ENCODE measurements at places on chromosomes 2 and 18.

GRCh38 chr2:7377916-7378569 is 460.8 kb downstream of the RNF144A start:
- no peak overlapping the region for H3K27ac ChIP-seq
- H3K4me1 ChIP-seq: no peaks in the 10 kb centered on the region

DNA sequence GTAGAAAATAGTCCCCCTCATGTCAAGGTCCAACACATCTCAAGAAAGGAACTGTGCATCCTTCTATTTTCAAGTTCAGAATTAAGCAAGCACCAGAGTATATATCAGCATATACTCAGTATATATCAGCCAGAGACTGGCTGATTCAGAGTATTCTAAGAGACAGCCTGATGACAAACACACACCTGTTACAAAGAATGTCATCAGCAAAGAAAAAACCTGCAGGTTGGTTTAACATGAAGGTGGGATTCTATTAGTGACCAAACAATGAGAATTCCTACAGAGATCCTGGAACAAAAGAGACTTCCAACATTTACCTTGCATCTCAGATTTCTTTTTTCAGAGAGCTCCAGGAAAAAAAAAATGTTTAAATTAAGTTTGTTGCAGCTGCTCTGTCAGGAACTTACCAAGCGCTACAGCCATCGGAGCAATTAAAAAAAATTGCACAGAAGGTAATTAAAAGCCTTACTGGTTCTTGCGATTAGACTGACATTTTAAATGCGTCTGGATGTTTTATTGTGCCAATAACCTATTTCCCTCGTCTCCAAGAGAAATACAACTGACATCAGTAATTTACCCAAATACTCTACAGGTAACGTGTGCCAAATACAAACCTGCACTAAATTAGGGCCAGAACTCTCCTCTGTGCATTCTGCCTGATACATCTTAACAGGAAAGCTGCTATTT is 218.1 kb downstream of the HNMT start:
- no peaks in the 10 kb centered on the region for H3K27me3 ChIP-seq
- H3K4me1 ChIP-seq: peaks cover 4% of the 10 kb centered on the region
- H3K27ac ChIP-seq: no peak overlapping the region
- no peaks in the 10 kb centered on the region for H3K36me3 ChIP-seq
- no peak for DNase-seq

DNA sequence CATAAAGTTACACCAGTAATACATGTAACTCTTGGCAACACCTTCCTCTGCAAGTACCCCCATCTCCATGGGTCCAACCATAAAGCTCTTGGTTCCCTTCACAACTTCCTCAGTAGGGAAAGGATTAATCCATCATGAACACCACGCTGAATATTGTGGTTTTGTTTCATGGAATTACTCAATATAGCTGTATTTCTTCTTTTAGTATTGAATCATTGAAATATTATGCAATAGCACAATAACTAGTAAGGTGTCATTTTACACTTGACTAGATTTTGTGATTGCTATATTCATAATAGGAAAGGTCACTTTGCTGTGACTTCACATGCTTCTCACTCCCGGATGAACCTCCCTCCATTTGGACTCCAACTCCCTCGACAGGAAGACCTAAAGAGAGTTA is 29.7 kb upstream of the PID1 start:
- H3K27me3 ChIP-seq: no peaks in the 10 kb centered on the region

DNA sequence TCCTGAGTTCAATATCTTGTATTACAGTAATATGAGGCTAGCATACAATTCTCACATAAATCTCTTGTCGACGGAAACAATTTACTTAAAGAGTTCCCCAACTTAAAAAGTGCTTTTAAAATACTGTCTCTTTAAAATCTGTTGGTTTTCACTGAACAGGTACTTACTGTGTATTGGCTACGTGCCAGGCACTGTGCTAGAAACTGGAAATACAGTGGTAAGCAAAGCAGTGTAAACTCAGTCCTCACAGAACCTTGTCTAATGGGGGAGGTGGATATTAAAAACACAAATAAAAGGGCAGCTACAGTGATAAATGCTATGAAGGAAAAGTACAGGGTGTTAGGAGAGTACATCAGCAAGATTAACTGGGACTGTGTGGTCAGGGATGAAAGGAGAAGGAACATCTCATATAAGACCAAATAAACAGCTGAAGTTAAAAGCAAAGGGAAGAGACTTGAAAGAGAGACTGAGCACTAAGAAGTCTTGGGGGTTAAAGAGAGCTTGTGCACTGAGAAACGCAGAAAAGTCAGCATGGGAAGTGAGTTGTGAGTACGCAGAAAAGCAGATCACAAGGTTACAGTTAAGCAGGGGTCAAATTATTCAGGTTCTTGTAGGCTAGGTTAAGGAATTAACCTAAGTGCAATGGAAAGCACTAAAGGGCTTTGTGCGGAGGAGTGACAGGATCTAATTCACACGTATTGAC is 52.5 kb downstream of the USP40 start:
- DNase-seq: no peak
- no peaks in the 10 kb centered on the region for H3K4me1 ChIP-seq
- H3K36me3 ChIP-seq: no peaks in the 10 kb centered on the region
- H3K27me3 ChIP-seq: no peaks in the 10 kb centered on the region

DNA sequence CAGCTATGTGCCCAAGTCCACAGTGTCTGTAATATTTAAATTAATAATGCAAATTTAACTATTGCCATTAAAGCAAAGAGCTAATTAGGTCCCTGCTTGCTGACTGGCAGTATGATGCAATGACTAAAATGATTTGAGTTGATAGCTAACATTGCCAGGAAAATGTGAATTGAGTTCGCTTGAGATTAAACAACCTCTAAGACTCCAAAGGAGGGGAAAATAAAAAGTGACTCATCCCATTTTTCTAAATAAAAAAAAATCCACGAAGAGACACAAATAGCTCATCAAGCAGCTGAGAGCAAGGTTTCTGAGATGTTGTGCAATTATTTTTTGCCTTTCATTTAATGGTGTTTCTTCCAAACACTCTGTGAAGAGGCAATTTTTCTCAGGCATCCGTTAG is 413.0 kb downstream of the MTX2 start:
- no peak for DNase-seq
- no peaks in the 10 kb centered on the region for H3K27me3 ChIP-seq
- H3K36me3 ChIP-seq: no peaks in the 10 kb centered on the region
- no peaks in the 10 kb centered on the region for H3K4me1 ChIP-seq
- no peak overlapping the region for H3K4me3 ChIP-seq
- peak overlapping the region; percentile 56 for H3K27ac ChIP-seq

- H3K27ac ChIP-seq: no peak overlapping the region
- H3K4me3 ChIP-seq: no peak overlapping the region
- no peaks in the 10 kb centered on the region for H3K36me3 ChIP-seq
- no peaks in the 10 kb centered on the region for H3K4me1 ChIP-seq
These were observed 38.2 kb upstream of the VIT start for GRCh38 chr2:36658277-36658748.

- no peak for DNase-seq
- no peaks in the 10 kb centered on the region for H3K27me3 ChIP-seq
- H3K27ac ChIP-seq: no peak overlapping the region
- no peaks in the 10 kb centered on the region for H3K36me3 ChIP-seq
These were observed 212.7 kb downstream of the KCNE4 start for GRCh38 chr2:223264541-223265193.

DNA sequence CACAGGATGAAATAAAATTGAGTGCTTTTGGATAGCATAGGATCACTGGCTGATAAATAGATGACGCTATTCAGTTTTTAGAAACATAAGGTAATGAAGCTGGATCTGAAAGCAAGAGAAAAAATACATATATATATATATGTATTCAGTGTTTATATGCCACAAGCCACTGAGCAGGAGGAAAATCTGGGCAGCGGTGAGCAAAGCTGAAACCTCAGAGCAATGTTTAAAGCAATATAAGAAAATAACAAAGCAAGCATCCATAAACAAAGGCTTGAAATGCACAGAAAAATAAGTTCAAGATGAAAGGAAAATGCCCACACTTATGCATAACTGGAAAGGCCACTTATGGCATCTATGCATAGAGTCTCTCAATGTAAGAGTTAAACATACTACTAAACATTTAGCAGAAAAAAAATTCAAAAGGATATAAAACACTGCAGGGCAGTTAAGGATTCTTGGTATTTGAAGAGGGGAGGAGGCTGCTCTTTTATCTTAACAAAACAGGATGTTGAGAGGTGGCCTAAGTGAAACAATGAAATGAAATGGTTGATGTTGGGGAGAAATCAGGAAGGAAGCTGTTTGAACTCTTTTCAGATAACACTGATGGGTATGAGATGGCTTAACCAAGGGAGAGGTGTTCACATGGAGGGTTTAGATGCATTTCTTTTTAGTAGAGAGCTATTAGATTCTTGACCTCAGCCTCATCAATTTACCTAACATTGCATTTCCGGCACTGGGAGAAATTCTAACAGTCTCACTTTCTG is 129.1 kb downstream of the ARHGAP15 start:
- no peaks in the 10 kb centered on the region for H3K36me3 ChIP-seq
- no peak overlapping the region for H3K4me3 ChIP-seq
- no peaks in the 10 kb centered on the region for H3K4me1 ChIP-seq
- no peaks in the 10 kb centered on the region for H3K27me3 ChIP-seq

DNA sequence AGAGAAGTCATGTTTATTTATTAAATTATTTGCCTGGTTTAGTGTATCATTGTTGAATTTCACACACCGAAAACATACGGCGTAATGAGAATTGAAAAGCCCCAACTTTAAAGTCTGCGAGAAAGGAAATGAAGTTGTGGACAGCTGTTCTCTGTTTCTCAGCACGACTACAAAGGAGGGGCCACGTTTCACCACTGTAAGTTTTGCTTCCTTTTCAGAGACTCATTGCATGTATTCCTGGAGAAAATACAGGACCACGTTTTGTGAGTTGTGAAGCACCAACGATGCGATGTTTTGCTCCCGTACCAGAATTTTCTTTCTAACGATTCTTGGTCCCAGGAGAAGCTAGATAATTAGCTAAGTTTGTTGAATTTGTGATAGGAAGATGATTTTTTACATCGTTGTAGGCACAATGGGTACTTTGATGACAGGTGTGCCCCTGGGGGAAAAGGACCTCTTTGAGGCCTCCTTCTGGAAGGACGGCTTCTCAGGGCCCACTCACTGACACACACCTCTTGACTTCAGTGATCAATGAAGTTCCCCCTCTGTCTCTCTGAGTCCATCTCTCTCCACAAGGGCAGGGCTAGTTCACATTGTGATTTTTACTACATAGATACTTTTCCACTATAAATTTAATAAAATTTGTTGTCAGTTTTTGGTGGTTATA is 23.7 kb upstream of the ACKR3 start:
- H3K4me3 ChIP-seq: no peak overlapping the region
- H3K27me3 ChIP-seq: no peaks in the 10 kb centered on the region
- no peaks in the 10 kb centered on the region for H3K36me3 ChIP-seq
- no peak for DNase-seq
- no peak overlapping the region for H3K27ac ChIP-seq
